ENCODE measurements at places on chromosomes 3 and 15. TPM values are rescaled to one million over a fixed set of nuclear protein-coding genes. Genes with fewer than 3 reads are reported as not detected.

Gene DPPA2
- not detected for polyA plus RNA-seq

Gene GPR176
- 1.7 TPM for polyA plus RNA-seq

Gene GHSR
- not detected for polyA plus RNA-seq

Gene CPA3
- 2.2 TPM for polyA plus RNA-seq

Gene KLHL6
- polyA plus RNA-seq: 12.7 TPM

Gene DPH3
- polyA plus RNA-seq: 13.9 TPM

Gene TMEM108
- 5.3 TPM for polyA plus RNA-seq

Gene SLC2A2
- polyA plus RNA-seq: not detected

Gene MESP1
- 1.5 TPM for polyA plus RNA-seq

Gene PLA2G4D
- polyA plus RNA-seq: 0.31 TPM

Gene HAPLN3
- polyA plus RNA-seq: 15.4 TPM

Gene ADAMTS9
- polyA plus RNA-seq: 39.6 TPM

Gene GABRB3
- polyA plus RNA-seq: 2.7 TPM

Gene NME9
- 5.0 TPM for polyA plus RNA-seq

Gene CCR3
- not detected for polyA plus RNA-seq
